Adrenal gland (tissue), 19 donors: ENCODE measurements at places on chromosomes 12 and 14. TPM values are rescaled to one million over a fixed set of nuclear protein-coding genes. Genes with fewer than 3 reads are reported as not detected.

- DNase-seq: peak; percentile 88
Observed at GRCh38 chr14:37197421-37198272, at the start of gene MIPOL1. MIPOL1 (plus strand) TSS chr14:37197937; CDS start chr14:37247889, 49,952 bp downstream.

GRCh38 chr14:64074961-64075612 is 219.1 kb downstream of the ESR2 start:
- DNase-seq: no peak

GRCh38 chr12:114241973-114242434 is 163.9 kb downstream of the TBX5 start:
- no peak for DNase-seq

DNA sequence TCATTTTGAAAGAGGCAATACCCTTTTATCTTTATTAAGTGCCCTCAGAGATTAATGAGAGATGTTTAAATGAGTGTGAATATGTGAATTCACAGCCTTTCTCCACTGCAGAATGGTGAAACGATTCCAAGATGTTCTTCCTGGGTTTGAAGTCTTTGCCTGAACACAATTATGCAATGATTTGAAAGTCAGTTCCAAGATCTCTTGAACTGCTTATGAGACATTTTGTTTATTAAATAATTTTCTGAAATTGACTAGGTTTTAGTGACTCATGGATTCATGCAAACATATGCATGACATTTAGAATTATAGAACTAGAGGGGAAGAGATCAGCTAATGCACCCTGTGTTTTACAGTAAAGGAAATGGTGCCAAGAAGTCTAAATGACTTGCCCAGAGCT is 118.1 kb upstream of the SLC38A2 start:
- no peak for DNase-seq

- DNase-seq: no peak
Observed at GRCh38 chr12:65955452-65955851, 131.2 kb downstream of the HMGA2 start.

- no peak for DNase-seq
Observed at GRCh38 chr14:86756521-86757190, 1226.7 kb downstream of the FLRT2 start.

DNA sequence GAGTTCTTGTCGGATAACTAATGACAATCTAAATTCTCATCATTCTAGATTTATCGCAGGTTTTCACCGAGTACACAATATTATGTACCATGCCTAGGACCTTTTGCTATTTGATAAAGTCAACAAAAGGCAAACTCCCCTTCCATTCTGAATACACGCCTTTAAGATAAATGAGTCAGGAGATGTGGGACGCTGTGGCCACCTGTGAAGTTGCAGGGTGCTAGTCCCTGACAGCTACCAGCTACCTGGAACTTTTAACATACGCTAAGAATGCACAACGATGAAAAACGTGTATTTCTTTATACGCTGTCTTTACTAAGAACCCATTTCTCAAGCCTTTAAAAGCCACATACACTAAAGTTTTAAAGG is 678 bp downstream of the MDM1 start:
- DNase-seq: no peak

- no peak for DNase-seq
Observed at GRCh38 chr12:92961949-92962348, 32.9 kb upstream of the EEA1 start.

Gene GLI1
- 1.0 TPM for total RNA-seq
